ENCODE measurements at places on chromosomes 1 and 21.
A peak's percentile ranks its signal among the peaks of the same experiment; 100 is the strongest.

- no peak for DNase-seq
Observed at GRCh38 chr1:84581648-84582047, 7.4 kb upstream of the CTBS start.

DNA sequence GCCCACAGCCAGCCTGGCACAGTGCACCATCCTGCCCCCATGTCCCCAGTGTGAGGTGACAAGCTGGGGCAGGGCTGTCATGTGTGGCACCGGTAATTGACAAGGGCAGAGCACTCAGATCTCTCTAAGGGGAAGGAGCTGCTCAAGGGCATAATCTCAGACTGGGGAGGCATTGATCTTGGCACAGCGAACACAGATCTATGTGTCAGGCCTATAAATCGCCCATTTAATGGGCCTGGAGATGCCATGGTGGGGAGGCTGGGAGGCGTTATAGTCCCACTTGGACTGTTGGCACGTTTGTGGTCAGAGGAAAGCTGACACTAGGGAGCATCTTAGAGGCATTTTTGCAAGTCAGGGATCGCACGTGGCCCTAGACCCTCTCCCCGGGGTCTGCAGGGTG lies 594.1 kb downstream of the PTPRU start:
- DNase-seq, result no peak

- DNase-seq, result peak; percentile 95
Observed at GRCh38 chr1:235999259-235999925, 65.5 kb downstream of the NID1 start.

DNA sequence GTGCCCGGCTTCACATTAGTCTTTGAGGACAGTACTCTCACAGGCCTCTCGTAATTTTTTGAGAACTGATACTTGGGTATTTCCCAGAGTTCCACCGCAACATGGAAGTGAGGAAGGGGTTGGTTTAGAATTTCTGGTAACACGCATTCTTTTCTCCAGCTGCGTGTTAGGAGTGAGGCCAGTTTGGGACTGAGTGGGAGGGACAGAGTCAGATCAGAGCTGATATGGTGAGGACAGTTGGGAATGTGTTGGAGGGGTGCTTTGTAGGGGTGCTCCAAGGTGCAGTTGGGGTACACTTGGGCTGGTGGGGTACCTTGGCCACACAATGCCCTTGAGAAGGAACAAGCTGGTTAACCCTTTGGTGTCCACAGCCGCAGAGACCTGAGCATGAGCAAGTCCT lies 6.7 kb downstream of the FBXO6 start:
- DNase-seq, result no peak

DNA sequence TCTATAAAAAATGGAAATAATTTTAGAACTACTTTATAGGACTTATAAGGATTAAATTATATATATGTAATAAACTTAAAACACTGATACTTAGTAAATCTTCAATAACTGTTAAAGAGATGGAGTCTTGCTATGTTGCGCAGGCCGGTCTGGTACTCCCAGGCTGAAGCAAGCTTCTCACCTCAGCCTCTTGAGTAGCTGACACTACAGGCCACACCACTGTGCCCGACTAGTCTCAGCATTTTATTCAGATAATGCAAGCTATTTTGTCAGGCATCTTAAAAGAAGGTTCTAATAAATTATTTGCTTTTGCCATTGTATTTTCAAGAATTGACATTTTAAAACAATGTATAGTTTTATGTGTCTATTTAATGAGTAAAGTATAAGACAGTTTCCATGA lies 20.8 kb downstream of the CNST start:
- no peak for DNase-seq

GRCh38 chr1:44851308-44851707 lies 8.3 kb upstream of the PTCH2 start:
- no peak for DNase-seq

DNA sequence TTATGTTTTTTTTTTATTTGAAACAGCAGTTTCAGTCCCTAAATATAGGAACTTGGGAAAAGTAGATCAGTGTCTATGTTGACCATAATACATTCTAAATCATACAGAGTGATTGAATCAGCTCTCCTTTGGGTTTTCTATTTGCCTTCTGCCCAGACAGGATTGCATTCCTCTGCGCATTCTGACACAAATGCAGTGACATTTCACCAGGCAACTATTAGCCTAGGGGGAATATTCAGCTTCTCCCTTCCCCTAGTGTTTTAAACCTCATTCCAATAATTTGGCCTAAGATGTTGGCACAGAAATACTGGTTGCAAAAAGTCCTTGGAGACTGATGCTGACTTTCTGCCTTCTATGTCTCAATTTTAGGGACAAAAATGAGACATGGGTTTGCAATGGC lies 172.8 kb downstream of the PTGER3 start:
- no peak for DNase-seq
